H1 (cell line): ENCODE measurements at places on chromosomes 7 and 10. TPM values are rescaled to one million over a fixed set of nuclear protein-coding genes. Genes with fewer than 3 reads are reported as not detected.
A peak's percentile ranks its signal among the peaks of the same experiment; 100 is the strongest.

- DNase-seq: no peak
Observed at GRCh38 chr10:90195288-90195840, 494.0 kb downstream of the KIF20B start.

GRCh38 chr7:137879357-137880158 lies 32.8 kb upstream of the DGKI start:
- no peak for DNase-seq

- peak; percentile 46 for DNase-seq
Observed at GRCh38 chr10:86968271-86968993, at the start of gene ADIRF. ADIRF (plus strand) TSS chr10:86968482; CDS start chr10:86968545, 63 bp downstream.

DNA sequence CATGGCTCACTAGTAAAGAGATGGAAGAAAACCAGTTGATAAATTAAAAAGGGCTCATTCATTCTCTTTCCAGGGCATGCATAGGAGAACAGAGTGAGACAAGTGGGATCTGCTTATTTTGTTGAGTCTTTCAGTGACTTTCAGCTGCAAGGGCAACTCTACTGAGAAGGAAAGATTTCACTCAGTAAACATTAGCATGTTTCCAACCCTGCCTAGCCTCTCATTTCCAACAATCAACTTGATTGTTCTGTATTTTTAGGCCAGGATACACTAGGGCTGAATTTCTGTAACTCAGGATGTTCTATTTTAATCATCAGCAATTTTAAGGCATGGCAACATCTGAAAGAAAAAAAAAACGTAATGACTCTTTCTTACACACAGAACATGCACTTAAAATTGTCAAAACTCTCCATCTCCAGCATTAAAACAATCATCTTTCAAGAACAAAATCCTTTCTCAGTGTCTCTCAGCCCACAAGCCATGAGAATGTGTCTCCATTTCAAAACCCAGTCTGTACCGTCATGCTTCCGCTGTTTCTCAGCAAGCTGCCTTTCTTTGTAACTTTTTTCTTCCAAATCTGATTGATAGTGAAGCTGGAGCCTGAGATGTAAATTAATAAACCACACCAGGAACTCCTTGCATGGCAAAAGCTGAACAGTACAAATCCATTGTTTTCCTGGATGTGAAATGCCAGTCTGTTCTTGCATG lies 147.2 kb upstream of the KLF14 start:
- DNase-seq: no peak

DNA sequence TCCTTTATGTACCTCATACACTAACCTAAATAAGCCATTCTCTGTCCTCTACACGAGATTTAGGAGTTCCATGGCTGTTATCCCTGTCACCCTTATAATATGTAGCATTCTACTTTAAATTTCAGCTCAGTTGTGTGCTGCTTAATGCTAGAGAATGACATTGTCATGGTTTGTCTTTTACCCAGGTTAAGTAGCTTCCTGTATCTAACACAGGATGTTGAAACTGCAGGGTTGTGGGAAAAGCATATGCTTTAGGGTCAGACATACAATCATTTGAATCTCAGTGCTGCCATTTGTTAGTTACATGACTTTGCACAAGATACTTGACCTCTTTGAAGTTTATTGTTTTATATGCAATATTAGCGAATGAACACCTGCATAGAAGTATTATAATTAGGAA lies 235.1 kb upstream of the CACNA2D1 start:
- DNase-seq: no peak

DNA sequence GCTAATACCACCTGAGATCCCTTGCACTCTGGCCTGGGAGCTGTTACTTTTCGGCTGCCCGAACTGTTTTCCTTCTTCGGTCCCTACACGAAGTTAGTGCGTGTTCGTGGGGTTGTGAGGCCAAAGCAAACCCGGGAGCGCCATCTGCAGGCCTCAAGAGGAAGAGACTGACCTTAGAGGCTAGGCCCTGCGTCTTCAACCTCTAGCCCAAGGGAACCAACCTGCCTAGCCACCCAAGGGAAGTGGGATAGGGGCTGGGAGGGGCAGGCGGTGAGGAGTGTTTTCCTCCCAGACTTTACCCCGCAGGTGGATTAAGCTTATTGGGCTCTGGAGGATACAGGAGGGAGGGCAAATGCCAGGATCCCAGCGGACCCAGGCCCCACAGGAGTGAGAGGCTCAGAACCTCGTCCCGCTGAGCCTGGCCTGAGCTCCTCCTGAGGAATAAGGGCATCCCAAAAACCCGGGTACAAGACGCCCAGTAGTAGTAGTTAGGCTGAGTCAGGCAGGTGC lies 1.7 kb upstream of the PAX2 start:
- no peak for DNase-seq

- no peak for DNase-seq
Observed at GRCh38 chr7:9505516-9505915, 1072.1 kb downstream of the NXPH1 start.

- DNase-seq: peak; percentile 65
Observed at GRCh38 chr10:14093730-14094484, 236.8 kb downstream of the FRMD4A start.

GRCh38 chr7:21371360-21371759 lies 56.5 kb upstream of the SP4 start:
- no peak for DNase-seq

DNA sequence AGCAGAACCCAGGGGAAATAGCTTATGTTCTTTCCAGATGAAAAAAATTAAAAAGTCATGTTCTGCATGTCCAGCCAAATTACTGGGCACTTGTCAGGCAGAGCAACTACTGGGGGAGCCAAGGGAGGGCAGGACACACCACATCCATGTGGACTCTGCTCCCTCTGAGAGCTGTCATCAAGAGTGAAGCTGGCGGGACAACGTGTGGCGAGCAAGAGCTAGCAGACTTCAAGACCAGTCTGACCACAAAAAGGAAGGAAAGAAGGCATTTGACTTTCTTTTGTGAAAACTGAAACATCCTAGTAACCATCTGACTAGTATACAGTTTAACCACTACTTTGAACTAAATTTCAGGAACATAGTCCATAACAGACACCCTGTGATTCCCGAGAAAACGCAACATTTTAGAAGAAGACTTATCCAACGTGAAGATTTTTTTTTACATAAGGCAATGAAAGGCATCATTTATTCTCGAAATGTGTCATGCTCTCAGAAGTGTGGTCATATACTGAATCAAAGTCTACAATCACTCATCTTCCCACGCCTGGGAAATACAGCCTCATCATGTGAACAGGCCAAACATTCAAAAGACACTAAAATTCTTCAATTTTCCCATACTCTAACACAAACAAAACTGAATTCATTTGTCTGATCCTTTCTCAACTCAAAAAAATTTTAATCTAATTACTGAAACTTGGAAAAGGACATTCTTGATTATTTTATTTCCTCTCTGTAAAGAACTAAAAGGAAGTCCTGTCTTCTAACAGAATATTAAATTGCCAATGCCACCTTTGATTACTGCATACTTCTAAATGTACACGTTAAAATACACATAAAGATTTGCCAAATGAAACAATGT lies 15.5 kb downstream of the CYTH3 start:
- DNase-seq: no peak

DNA sequence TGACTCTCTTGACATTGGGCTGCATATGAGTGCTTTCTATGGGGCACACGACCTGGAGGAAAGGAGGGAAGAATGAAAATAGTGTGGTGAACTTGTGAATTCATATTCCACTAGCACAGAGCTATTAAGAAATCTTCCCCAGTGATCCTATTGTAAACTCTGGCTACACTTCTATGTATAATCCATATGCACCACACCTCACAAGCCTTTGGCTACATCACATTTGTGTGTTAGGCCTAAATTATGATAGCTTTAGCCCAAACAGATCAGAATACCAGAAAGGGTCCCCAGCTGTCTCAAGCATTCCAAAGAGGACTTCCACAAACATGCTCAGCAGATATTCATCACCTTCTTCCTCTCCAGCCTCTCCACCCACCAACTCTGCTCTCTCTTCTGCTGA lies 9.7 kb upstream of the IFIT1B start:
- no peak for DNase-seq

DNA sequence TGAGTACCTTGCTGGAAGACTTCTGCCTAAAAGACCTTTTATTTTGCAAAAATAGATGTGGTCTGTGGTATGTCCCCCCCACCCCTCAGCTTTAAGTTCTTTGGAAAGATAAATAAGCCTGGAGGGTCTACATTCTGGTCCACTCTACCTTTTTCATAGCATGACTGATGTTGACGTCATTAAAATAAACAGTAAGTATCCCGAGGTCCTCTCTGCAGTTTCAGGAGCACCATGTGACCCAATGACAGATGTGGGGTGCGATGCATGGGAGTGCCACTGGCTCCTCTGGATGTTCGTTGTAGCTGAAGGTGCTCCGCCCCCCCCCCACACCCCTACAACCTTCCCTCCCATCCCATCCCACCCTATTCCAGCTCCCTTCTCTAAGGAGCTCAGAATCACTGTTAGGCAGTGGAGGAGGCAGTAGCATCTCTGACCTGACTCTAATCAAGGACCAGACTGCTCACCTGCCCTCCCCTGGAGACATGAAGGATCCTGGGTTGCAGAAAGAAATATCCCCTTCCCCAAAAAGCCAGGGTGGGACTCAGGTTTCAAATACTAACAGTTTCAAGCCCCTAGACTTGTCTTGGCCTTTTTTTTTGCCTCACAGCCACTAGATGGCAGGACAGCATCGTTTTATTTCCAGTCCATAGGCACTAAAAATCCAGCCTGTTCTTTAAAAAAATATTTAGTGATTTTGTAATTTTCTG lies 25.1 kb downstream of the CASP7 start:
- no peak for DNase-seq

GRCh38 chr7:33922820-33923219 lies 17.5 kb downstream of the BMPER start:
- DNase-seq: no peak

DNA sequence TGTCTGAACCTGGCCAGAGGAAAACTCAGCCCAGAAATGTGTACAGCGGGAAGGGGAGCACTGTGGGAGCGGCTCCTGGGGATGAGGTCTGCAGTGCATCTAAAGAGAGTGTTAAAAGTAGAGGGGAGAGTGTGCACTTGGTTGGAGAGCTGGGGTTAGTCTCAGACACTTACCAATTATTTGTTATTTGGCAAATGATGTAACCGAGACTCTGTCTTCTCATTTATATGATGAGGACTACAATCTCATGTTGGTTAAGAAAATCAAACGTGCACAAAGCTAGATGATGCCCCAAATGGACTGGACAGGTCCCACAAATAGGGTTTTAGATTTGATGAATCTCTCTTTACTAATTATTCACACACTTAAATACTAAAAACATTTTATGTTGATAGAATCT lies 962.4 kb downstream of the GATA3 start:
- no peak for DNase-seq

- no peak for DNase-seq
Observed at GRCh38 chr10:121478556-121478955, 119.7 kb downstream of the FGFR2 start.

GRCh38 chr10:52959810-52960209 lies 187.2 kb upstream of the MBL2 start:
- no peak for DNase-seq

DNA sequence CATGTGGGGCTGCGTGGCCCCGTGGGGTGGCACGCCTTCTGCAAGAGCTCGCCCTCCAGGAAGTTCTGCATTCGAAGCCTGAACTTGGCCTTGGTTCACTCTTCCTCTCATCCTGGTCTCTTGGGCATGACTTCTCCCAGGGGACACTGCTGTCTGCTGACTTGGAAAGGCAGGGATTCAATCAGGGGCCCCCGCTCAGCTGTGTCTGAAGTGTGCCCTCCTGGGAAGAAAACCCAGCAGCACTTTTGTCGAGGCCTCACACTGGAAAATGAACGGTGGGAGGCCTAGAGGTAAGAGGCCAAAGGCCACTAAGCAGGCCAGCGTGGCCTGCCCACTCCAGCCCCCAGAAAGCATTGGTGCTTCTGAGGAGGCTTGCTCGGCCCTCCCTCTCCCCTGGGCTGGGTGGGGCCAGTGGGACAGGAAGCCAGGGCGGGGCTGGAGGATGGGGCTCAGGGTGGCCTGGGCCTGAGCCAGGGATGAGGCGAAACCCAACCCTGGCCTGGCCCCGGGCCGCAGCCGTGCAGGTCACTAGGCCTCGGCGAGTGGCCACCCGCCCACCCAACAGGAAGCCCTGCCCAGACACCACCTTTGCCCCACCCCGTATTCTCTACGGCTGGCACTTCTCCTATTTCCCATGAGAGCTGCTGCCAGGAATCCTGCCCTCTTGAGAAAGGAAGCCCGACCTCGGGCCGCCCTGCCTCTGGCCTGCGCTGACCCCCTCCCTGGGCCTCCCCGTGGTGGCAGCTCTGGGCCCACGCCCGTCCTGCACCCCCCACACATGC lies 81.1 kb downstream of the ZMIZ1 start:
- DNase-seq: no peak

GRCh38 chr7:128933180-128933891 lies 4.4 kb upstream of the IRF5 start:
- no peak for DNase-seq

DNA sequence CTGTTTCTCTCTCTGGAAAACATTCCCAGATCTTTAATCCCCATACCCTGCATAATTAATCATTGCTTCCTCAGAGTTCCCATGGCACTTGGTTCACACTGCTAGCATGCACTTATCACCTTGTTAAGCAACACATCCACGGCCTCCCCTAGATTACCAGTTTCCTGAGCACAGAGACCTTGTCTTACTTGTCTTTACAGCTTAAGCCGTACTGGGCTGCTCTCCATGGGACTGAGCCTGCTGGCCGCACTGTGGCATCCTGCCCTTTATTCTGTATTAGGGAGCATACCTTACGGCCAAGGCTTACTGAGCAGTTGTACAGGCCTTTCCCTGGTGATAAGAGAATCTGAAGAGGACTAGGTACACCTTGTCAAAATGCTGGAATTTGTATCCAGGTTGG lies 190.2 kb downstream of the REEP3 start:
- no peak for DNase-seq

The PRPS1L1 gene
- total RNA-seq: not detected in 2 replicates

The TMEM178B gene
- 15.8 and 18.1 TPM in 2 replicates for total RNA-seq

The AOC1 gene
- 0.15 and 0.48 TPM in 2 replicates for total RNA-seq

The IGF2BP3 gene
- 190 and 193 TPM in 2 replicates for total RNA-seq

The CARD11 gene
- total RNA-seq: 29.8 and 33.4 TPM in 2 replicates

The TUBGCP2 gene
- total RNA-seq: 51.9 and 54.2 TPM in 2 replicates

The HPSE2 gene
- total RNA-seq: 0.38 and 0.58 TPM in 2 replicates

The TEX47 gene
- total RNA-seq: not detected in 2 replicates

The KIN gene
- 16.5 and 18.9 TPM in 2 replicates for total RNA-seq

The CACNA2D1 gene
- total RNA-seq: 25.0 and 27.3 TPM in 2 replicates

The ACSM6 gene
- total RNA-seq: 0.27 TPM in 1 of 2 replicates, not detected in the other

The DOCK1 gene
- 53.0 and 54.4 TPM in 2 replicates for total RNA-seq

The HMX2 gene
- 1.3 and 2.0 TPM in 2 replicates for total RNA-seq

The TUBAL3 gene
- total RNA-seq: not detected in 2 replicates

The PNLIPRP3 gene
- total RNA-seq: not detected in 2 replicates

The CCDC71L gene
- total RNA-seq: 15.8 and 16.7 TPM in 2 replicates

The COL26A1 gene
- 68.8 and 71.4 TPM in 2 replicates for total RNA-seq

The NME8 gene
- 0.22 and 0.57 TPM in 2 replicates for total RNA-seq
